ENCODE measurements at places on chromosomes 4 and X.

- no peak for DNase-seq
Observed at GRCh38 chr4:6742989-6743388, 27.0 kb downstream of the BLOC1S4 start.

DNA sequence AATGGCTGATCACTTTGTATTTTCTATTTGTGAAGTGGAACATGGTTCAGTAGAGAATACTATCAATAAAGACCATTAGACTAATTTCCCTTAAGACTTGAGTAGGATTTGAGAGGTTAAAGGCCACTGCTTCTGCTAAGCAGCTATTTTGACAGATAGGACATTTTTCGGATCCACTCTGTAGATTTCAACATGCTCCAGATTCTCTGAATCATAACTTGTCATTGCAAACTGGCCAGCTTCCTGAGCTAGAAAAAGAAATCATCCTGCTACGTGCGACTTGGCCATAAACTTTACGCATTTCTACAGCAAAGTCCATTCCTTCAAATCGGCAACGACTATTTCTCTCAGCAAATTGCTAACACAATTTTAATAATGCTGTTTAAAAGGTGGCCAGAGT is 55.2 kb downstream of the MGST2 start:
- DNase-seq: peak; percentile 20

- DNase-seq: peak; percentile 34
Observed at GRCh38 chrX:107542500-107542899, 85.8 kb upstream of the PRPS1 start.

GRCh38 chr4:8188743-8189550 is 10.1 kb upstream of the SH3TC1 start:
- DNase-seq: no peak

GRCh38 chr4:74335341-74336021 is 27.2 kb downstream of the EPGN start:
- DNase-seq: no peak

- DNase-seq: no peak
Observed at GRCh38 chr4:82123934-82124333, 249.9 kb downstream of the HNRNPD start.

- DNase-seq: no peak
Observed at GRCh38 chr4:80141543-80141942, 55.8 kb upstream of the PRDM8 start.

DNA sequence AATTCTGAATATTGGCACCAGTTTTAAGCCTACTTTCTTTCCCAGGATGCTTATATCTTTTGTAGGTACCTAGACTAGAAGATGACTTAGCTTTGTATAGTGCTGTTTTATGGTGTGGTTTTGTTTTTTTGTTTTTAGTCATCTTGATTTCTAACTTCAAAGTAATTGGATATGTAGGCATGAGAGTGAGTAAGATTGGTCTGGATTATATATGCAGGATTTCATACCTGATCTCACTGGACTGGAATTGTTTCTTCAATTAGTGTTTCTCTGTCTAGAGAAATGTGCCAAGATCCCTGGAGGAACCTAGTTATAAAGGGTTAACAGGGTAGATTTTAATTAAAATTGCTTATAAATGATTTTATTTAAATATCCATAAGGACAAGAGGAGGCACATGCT is 23.1 kb downstream of the NAP1L5 start:
- DNase-seq: peak; percentile 70

- no peak for DNase-seq
Observed at GRCh38 chr4:154158361-154159155, 333.0 kb downstream of the DCHS2 start.

GRCh38 chrX:9867753-9868152 is 81.5 kb downstream of the SHROOM2 start:
- peak; percentile 62 for DNase-seq

- peak; percentile 18 for DNase-seq
Observed at GRCh38 chr4:183515411-183515810, 10.6 kb downstream of the ING2 start.

DNA sequence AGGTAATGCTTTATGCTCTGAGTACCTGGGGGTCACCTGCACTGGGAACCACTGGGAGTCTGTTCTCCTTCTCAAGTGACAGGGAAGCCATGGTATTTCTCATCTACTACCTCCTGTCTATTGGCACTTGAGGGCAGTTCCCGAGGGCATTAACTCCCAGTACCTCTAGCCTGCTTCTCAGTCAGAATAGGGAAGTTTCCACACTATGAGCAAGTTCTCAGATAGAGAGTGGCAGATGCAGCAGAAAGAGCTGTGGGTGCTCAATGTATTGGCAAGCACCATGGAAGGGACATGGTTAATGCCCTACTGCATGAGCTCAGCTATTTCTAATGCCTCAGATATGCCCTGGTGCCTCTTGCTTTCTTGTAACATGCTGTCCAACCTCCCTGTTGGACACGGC is 74.1 kb downstream of the ANOS1 start:
- no peak for DNase-seq

- peak; percentile 54 for DNase-seq
Observed at GRCh38 chr4:182286035-182286434, 42.8 kb downstream of the TENM3 start.

- no peak for DNase-seq
Observed at GRCh38 chrX:74419864-74420195, 1.5 kb upstream of the SLC16A2 start.

DNA sequence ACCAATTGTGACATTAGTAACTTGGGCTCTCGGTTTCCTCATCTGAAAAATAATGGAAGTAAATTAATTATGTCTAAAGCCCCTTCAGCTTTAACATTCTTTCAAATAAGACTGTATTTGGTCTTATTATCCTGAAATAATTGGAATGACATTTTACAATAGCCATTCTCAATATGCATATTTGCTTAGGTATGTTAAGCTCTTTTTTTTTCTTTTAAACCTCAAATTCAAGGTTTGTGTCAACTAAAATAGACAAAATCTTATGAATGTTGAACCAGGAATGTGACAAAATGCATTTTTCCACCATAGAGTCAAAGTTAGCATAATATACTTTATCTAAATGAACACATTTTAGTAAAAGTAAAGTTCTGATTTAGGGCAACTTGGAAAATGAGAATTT is 34.4 kb upstream of the TET2 start:
- DNase-seq: peak; percentile 26

DNA sequence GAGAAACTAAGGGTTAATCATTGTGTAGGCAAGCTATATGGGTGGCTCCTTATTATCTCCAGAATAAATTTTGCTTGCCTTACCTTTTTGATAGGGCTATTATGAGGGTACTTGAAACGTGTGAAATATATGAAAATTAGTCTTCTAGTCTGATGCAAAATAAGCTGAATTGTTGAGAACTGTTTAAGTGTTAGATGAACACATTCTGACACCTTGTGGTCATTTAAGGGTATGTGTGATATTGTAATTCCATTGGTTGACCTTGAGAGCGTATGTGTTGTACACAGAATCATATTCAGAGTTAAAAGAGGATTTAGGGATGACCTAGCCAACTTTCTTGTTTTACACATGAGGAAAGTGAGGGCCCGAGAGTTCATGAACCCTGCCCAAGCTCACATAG is 44.6 kb upstream of the LINC00632 start:
- DNase-seq: peak; percentile 18

DNA sequence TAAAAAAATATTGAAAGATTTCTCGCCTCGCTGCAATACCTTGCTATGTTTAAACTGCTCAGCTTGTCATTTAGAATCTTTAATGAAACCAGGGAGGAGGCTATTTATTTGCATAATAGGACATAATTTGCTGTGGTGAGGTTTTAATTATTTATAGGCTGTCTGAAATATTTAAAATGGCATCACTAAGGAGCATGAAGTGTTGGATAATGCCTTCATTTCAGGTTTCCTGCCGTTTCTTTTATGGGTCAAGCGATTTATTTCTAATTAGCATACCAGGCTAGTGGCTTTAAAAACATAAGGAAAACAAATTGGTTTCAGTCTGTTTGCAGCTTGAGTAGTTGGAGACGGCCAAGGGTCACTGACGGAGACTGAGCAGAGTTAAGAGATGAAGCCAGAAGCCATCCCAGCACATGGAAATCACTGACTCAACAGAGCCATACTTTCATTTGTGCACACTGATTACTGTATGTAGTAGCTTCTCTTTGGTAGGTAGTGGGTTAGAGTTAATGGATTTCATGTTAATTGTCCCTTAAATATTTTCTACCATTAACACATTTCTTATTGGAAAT is 1962.4 kb upstream of the TENM3 start:
- DNase-seq: no peak

GRCh38 chr4:57575426-57575825 is 465.2 kb upstream of the IGFBP7 start:
- no peak for DNase-seq

DNA sequence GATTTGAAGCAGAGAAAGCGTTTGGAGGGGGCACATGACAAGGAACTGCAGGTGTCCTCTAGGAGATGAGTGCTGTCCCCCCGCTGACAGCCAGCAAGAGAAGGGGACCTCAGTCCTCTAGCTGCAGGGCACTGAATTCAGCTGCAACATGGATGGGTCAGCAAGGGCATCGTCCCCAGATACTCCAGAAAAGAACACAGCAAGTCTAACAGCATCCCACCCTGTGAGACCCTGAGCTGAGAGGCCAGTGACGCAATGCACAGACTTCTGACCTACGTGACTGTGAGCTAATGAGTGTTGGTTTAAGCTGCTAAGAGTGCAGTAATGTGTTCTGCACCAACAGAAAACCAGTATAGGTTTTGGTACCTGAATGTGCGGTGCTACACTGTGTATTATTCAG is 11.6 kb upstream of the CENPVL2 start:
- DNase-seq: no peak

GRCh38 chrX:126300401-126300800 is 134.3 kb upstream of the DCAF12L2 start:
- DNase-seq: no peak

DNA sequence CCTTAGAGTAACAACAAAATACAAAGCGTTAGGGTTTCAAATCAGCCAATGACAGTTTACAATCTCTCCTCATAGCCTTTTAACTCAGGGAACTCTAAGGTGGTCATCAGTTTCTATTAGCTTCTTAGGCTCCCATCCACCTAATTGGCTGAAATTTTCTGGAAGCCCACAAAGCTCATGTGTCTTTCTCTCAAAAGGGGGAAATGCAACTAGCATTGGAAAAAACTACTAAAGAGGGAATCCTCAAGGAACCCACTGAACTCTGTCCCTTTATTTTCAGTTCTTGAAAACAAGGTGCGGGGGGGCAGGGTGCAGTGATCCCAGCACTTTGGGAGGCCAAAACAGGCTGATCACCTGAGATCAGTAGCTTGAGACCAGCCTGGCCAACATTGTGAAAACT is 56.4 kb downstream of the PDGFC start:
- no peak for DNase-seq

- no peak for DNase-seq
Observed at GRCh38 chr4:100889898-100890297, 372.1 kb upstream of the EMCN start.

DNA sequence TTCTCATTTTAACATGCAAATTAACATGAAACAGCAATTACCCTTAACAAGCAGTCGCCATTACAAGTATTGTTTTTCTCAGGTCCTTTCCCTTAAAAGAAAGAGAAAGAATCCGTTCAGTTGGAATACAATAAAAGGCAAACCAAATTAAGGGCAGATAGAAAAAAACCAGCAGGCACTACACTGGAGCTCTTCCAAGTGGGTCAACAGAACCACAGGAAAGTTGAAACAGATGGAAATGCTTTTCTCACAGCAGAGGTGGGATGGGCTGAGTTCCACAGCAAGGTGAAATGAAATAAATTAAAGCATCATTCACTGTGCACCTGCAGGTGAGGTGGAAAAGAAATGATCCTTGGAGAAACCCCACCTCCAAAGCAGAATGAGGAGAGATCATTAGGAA is 102.6 kb downstream of the APBB2 start:
- DNase-seq: no peak

DNA sequence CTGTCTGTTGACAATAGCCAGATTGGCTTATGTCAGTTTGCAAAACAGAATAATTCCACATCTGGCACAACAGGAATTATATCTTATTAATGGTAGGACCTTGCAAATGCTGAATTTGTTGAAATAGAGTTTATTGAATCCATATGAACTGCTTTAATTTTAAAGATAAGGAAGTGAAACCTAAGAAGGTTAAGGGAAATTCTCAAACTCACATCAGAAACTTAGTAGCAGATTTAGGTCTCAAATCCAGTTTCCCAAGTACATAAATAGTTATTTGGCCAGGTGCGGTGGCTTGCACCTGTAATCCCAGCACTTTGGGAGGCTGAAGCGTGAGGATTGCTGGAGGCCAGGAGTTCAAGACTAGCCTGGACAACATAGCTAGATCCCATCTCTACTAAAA is 117.1 kb downstream of the HNRNPD start:
- DNase-seq: no peak

DNA sequence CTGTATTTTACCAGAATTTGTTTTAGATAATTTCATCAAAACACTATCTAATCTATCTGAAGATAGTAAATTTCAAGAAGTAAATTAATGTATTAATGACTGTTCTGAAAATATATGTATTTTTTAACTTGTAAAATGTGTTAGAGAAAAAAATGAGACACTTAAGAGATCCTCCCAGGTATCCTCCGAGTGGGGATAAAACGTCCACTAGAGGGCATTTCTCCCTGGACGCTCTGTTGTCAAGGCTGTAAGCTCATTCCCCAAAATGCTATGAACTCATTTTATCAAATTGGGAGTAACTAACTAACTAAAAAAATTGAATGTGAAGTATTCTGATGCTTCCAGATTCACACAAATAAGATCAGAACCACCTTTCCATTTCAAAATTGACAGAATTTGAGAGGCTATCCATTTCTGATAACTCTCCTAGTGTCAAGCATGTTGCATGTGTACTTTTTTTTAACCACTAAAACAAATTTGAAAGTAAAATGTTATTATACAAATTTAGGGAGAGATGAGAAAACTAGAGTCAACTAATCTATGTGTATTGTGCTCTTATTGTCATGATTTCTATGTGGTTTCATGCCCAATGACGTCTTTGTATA is 337.3 kb upstream of the HS3ST1 start:
- peak; percentile 37 for DNase-seq

DNA sequence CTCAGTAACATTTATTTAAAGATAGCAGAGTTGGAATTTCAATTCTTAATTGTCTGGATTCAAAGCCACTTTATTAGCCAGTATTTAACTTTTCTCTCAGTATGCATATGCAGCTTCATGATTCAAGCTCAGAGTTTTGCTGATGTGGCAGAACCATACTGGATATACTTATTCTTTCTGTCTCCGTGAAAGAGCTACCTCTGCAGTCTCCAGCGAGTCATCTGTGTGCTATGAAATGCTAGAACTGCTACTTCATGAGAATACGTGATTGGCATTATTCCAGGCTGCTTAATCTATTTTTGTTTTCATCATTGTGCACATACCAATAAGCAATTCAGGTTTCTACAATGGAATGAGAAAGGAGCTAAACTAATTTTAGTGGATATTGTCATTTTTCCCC is 743.7 kb downstream of the C4orf33 start:
- DNase-seq: no peak

All from IMR-90 (cell line).